ENCODE measurements at places on chromosomes 4 and X. TPM values are rescaled to one million over a fixed set of nuclear protein-coding genes. Genes with fewer than 3 reads are reported as not detected.

GIMD1 gene
- polyA plus RNA-seq = not detected

CCSER1 gene
- 20.3 TPM for polyA plus RNA-seq

MAGED1 gene
- 334 TPM for polyA plus RNA-seq

DNA sequence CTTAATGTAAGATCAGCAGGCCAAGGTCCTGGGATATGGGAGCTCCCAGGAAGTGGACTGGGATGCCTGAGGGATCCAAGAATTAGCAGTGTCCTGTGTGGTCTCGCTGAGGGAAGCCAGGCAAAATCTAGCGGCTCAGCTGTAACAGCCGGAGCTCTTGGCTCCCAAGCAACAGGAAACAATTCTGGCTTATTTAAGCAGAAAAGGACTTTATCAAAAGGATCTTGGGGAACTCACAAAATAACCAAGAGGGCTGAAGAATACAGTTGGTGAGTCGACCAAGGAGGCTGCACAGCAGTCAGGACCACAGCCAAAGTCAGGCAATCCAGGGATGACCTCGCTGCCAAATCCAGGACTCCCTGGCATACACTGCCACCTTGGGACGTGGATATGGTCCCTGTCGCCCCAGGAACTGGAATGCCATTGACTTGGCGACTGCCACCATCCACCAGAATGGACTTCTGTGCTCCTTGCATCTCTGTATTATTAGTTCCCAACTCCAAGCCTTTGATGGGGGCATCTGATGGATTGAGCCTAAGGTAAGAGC, 165.3 kb upstream of the BCOR start:
- DNase-seq = no peak
